ENCODE measurements at places on chromosomes 13 and 19. TPM values are rescaled to one million over a fixed set of nuclear protein-coding genes. Genes with fewer than 3 reads are reported as not detected.

Gene HSPH1
- total RNA-seq = 68.9 TPM

Gene CEACAM4
- total RNA-seq = not detected

Gene PRODH2
- not detected for total RNA-seq

Gene KIR2DL4
- not detected for total RNA-seq

Gene TPTE2
- not detected for total RNA-seq

Gene GSX1
- not detected for total RNA-seq

Gene PTGER1
- 4.5 TPM for total RNA-seq

Gene TSHZ3
- total RNA-seq = 0.12 TPM

Gene CSNK1G2
- 85.4 TPM for total RNA-seq

Gene PSG6
- total RNA-seq = not detected

Gene OR10H1
- not detected for total RNA-seq

Gene PEAK3
- total RNA-seq = not detected

Gene HS6ST3
- 0.29 TPM for total RNA-seq

Gene USHBP1
- total RNA-seq = not detected

Measured in epithelial cell of proximal tubule (primary cell).